ENCODE measurements at places on chromosomes 5 and 9.
A peak's percentile ranks its signal among the peaks of the same experiment; 100 is the strongest.

DNA sequence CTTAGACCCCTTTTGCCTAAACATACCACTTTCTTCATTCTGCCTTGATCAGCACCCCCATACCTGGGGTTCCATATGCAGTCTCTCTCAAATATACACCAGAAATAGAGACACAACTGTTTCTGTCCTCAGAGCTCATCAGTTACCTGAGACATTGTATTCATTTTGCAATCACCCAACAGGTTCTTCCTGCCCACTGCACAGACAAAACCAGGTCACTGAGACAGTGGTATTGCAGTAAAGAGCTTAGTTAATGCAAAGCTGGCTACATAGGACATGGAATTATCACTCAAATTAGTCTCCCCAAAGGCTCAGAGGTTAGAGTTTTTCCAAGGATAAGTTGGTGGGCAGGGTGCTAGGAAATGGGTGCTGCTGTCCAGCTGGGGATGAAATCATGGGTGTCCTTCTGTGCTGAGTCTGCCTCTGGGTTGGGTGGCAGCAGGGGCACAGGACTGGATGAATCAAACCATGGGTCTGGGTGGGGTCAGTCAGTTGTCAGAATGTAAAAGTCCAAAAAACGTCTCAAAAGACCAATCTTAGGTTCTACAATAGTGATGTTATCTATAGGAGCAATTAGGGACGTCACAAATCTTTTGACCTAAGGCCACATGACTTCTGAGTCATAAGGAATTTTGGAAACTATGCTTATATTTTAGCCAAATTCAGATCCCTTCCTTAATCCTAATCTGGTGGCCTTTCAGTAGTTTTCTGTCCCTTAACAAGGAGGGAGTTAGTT lies 41.0 kb downstream of the KCNV2 start:
- no peak for DNase-seq

GRCh38 chr5:112065781-112066180 lies 308.8 kb upstream of the NREP start:
- no peak for DNase-seq

- DNase-seq = no peak
Observed at GRCh38 chr5:77627869-77628674, 10.4 kb downstream of the OTP start.

DNA sequence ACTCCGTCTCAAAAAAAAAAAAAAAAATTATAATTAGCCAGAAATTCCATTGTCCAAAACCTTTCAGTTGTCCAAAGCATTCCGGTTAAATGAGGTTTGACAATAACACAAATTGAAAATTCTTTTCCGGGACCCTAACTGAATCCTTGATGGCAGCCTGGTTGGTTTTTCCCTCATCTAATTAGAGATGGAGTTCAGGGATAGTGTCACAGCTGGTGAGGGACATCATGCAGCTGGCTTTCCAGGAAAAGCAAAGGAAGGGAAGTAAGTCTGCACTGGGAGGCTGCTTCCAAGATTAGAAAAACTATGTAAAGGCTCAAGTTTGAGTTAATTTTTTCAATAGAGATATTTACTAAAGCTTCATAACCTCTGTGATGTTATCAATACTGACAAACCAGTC lies 195.4 kb downstream of the ADAMTS12 start:
- no peak for DNase-seq

- no peak for DNase-seq
Observed at GRCh38 chr5:132817011-132817410, 3.9 kb downstream of the SOWAHA start.

GRCh38 chr5:139667730-139668063 lies 19.5 kb downstream of the CXXC5 start:
- DNase-seq = no peak

DNA sequence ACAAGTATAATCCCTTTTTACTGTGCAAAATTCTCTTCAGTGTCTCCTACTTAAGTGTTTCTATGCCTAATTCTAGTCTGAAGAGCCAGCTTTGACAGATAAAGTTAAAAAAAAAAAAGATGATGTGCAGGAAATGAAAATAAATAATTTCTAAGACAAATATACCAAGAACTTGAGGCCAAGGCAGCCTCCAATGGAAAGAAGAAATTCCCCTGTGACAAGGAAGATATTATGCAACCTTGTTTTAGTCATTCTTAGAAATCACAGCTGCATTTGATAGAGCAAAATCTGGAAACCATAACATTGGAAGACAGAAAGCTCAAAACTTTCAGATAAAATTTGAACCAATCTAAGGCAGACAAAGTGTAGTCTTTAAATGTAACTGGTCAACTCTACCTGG lies 375.9 kb upstream of the TLE4 start:
- DNase-seq = no peak

DNA sequence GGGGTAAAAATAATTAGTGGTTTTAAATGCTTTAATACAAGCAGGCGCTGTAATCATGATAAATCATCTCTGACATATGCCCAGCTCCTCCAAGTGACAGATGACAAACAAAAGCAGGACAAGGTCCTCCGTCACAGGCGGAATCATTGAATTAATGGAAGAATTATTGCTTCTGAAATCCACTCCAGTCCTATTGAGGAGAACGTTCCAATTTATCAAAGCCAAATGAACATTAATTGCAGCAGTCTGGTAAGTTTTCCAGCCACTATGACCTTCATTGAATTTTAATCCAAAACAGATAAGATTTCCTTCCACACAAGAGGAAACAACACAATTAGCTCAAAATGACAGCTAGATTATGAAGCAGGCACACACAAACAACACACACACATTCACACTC lies 136.8 kb downstream of the ASTN2 start:
- DNase-seq = no peak

- DNase-seq = peak; percentile 72
Observed at GRCh38 chr5:1792842-1793266, 6.8 kb downstream of the MRPL36 start.

- no peak for DNase-seq
Observed at GRCh38 chr9:121748074-121748473, 96.6 kb downstream of the DAB2IP start.

DNA sequence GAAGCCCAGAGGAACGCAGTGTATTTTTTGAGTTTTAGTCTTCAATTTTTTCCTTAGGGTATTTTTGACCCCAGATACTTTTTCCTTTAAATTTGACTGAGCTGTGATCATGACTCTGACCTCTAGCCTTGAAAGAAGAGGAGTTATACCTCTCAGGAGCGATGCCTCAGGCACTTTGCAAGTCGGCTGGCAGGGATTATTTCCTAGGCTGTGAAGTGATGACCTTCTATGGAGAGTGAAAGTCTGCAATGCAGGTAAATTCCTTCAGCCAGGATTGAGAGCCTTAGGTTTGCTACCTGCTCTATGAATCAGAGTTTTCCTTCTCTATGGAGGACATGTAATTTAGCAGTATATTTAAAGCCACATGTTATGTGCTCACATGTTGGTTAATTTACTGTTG lies 10.8 kb upstream of the NUDT12 start:
- DNase-seq = no peak

- peak; percentile 64 for DNase-seq
Observed at GRCh38 chr9:103397868-103398600, 402.9 kb downstream of the CYLC2 start.

- DNase-seq = no peak
Observed at GRCh38 chr5:79842991-79843390, 148.1 kb downstream of the MTX3 start.

DNA sequence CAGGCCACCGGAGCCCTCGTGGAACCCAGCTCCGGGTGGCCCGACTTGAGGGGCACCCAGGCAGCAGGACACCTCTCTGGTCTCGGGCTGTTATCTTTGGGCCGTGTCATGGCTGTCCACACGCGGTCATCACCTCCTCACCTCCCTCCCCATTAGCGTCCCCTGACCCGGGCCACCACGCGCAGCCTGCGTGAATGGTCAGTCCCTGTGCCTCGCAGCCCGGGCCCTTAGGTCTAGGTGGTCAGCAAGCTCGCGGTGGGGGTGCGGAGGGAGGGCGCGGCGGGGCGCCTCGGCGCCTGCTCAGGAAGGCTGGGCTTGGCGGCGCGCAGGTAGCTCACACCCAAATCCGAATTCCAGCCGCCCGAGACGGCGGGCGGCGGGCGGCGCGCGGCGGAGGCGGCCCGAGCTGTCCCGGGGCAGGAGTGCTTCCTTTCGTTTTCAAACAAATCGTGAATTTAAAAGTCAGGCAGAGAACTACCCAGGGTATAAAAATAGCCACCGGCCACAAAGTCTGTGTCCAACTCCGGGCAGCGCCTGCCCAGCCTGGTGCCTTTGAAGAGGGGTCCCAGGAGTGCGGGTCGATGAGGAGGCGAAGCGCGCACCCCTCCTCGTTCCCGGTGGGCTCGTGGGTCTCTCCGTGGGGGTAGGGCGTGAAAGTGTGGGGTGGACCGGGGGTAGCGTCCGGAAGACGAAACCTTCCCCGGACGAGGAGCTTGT lies 1.0 kb upstream of the RXRA start:
- DNase-seq = peak; percentile 33

DNA sequence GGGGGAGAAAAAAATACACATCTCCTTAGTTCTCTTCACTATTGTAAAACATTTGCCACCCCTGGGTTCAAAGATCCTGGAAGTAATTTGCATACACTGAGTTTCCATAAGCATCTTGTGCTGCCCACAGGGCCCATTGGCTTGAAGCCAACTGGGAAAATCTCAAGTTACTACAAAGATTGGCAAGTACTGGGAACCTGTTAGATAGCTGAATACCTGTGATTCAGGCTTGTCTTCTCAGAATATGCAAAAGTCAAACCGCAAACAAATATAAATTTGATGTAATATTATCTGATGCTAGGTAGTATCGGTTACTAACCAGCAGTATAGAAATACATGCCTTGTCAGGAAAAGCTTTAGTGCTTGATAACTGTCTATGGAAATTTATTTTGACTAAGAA lies 156.9 kb upstream of the FST start:
- no peak for DNase-seq

DNA sequence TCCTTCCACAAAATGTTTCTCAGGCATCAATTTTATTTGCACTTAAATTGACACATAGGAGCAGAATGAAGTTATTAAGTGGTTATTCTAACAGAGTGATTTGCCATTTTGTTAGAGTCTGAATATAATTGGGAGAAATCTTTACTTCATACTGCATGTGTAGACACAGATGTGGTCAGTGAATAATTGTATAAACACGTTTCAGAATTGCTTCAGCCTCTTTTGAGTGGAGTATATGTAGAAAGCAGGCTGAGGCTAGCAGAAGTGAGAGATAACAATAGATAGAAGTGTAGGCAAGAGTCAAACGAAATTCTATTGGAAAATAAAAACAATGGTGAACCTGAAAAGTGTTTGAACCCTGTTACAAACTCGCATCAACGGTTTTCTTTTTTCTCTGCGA lies 270.7 kb downstream of the TMEM167A start:
- DNase-seq = no peak

DNA sequence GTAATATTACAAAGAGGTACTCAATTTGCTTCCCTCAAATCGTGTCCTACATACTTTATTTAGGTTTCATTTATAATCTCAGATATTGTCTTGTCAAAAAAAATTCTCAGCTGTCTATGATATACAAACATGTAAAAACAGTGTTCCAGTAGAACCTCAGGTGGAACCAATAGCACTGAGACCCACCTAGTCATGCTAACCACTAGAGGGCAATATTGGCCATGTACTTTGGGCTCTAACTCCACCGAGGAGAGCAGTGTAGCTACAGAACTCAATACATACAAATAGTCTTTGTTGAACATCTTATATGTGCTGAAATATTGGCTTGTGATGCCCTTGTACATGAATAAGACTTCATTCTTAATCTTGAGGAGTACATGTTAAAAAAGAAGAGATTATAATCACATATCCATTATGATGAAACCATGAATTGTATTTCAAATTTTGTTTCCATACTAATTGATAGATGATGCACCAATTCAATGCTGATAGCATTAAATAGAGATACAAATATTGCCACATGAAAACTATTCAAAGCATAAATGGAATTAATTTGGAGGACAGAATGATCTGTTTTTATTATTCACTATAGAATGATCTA lies 71.2 kb upstream of the CNTLN start:
- DNase-seq = peak; percentile 34

DNA sequence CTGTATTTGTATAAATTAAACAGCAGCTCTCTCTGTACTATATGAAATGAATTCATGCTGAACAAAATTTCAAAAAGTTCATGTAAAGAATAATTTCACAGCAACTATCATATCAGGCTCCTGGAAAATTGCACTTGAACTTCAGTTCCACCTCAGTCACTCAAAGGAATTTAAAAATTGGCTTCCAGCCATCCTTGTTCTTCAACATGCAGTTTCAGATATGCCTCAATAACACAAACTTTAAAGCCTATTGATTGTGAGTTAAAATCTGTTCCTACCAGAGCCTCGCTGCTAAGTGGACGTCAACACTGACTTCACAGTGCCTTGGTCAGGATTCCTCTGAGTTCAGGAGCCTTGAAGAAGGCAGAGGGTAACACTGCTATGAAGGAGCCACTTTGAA lies 418.7 kb upstream of the WWC1 start:
- peak; percentile 33 for DNase-seq

DNA sequence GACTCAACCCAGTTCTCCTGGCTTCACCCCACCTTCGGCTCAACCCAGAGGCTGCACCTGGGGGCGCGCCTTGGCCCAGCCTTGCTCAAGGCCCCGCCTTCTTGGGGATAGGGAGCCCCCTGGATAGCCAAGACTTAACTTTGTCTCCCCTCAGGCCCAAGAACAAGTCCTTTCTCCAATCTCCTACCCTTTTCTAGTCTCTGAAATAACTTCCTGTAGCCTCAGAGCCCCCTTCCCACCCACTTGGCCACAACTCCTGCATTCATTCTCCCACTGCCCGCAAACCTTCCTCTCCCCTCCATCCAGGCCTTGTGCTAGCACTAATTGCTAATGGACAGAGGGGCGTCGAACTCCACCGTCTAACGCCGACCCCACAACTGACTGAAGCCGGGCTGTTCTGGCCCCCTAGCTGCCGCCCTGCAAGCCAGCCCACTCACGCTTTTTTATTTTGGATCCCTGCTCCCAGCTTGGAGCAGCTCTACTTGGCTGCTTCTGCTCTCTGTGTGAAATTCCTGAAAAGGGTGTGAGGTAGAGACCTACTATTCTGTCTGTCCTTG lies 579 bp upstream of the ASTN2 start:
- no peak for DNase-seq

DNA sequence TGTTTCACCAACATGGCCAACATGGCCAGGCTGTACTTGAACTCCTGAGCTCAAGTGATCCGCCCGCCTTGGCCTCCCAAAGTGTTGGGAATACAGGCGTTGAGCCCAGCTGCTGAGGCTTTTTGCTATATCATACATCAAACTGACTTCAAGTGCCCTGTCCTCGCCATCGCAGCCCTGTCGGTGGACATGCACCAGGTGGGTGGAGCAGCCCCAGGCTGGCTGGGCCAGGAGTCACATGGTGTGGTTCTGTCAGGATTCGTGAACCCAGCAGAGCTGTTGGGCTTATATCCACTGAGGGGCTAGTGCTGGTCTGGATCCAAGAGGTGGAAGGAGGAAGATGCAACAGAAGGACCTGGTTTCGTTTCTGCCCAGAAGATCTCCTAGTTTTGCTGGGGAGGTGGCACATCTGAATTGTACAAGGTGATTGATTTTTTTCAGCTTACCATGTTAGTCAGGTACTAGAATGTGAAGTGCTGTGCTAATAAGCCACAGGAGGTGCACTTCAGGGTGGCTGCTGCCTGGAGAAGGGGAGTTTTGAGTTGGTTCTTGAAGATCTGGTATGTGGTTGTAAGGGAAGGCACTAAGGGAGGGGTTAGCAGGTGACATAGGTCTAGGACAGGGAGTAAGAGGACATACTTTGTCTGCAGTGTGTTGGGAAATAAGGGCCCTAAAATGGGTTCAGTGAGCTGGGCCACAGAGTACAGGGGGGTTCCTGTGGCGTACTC lies 16.1 kb downstream of the PCBD2 start:
- no peak for DNase-seq

- DNase-seq = no peak
Observed at GRCh38 chr9:1913631-1914330, 101.4 kb upstream of the SMARCA2 start.

- DNase-seq = peak; percentile 8
Observed at GRCh38 chr5:93257616-93258015, 323.4 kb downstream of the NR2F1-AS1 start.
